ENCODE measurements at places on chromosomes 1 and 21.

DNA sequence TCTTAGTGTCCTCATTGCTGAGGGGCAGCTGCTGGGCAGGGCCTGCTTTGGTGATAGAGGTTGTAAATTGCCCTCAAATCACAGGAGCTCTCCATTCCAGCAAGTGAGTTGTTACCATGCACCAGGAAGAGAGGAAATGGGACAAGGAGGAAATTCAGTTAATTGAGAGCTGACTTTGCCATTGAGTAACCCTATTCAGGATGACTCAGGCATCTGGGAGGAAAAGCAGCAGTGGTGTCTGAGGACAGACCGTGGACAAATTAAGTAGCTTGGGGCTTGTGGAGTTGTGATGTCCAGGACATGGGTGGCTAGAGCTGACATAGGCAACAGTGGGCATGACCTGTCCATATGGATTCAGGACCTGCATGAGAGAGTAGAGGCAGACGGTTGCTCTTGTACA, 5.9 kb downstream of the ARHGEF10L start:
- DNase-seq = no peak

DNA sequence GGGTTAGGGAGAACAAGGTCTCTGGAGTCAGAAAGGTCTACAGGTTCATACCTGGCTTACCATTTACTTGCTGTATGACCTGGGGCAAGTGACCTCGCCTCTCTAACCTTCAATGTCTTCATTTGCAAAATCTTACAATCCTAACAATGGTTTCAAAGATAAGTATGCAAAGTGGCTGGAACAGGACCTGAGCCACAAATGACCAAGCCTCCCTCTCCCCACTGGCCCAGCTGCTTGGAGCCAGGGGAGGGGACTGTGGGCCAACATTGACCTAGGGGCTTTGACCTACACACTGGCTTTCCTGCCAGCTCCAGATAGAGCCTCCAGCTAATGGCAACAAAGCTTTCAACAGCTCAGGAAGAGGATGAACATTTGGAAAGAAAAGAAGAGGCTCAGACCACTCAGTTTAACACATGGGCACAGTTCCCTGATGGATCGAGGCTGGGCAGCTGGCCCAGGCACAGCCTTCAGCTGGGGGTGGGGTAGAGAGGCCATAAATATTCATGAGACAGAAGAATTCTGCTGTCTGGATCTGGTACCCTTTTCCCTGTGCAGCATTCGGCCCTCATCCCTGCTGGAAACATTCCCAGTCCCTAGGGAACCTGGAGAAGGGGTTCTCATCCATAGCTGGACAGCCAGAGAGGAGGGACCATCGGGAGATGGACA, 12.9 kb downstream of the PTAFR start:
- no peak for DNase-seq

DNA sequence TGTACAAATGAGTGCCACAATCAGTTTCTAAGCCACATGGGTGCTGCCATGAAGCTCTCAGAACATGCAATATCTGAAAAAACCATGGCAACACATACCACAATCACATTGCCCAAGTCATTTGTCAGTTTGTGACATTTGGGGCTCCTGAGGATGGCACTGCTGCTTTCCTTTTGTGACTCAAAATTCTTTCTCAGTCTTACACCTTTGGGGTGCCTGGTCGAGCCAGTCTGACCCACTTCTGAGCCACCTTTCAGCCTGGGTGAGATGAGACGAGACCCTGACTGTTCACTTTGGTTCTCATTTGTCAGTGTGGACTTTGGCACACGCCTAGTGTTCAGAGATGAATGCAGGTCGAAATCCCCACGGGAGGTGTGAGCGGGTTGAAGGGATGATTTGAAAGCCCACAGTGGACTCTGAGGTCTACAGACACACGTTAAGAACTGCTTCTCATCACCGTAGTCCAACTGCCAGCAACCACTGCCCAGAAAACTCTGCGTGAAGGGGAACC, 8.0 kb downstream of the BATF3 start:
- DNase-seq = no peak

GRCh38 chr1:196180847-196181593, 427.2 kb downstream of the KCNT2 start:
- no peak for DNase-seq

DNA sequence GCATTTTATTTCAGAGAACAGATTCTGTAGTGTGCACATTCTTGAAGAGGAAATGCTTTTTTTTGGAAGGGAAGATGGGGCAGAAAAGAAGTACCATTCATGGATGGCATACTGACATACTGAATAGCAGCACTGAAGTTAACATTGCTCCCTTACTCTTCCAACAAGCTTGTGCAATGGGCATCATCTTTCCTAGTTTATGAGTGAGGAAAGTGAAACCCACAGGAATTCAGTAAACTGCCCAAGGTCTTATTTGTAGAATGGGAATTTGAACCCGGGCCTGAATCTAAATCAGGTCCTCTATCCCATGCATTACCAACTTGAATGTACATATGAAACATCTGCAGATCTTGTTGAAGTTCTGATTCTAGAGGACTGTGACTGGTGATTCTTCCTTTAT, 215.7 kb upstream of the FGGY start:
- no peak for DNase-seq

- no peak for DNase-seq
These were observed 59.6 kb downstream of the USP24 start for GRCh38 chr1:55155522-55155921.

DNA sequence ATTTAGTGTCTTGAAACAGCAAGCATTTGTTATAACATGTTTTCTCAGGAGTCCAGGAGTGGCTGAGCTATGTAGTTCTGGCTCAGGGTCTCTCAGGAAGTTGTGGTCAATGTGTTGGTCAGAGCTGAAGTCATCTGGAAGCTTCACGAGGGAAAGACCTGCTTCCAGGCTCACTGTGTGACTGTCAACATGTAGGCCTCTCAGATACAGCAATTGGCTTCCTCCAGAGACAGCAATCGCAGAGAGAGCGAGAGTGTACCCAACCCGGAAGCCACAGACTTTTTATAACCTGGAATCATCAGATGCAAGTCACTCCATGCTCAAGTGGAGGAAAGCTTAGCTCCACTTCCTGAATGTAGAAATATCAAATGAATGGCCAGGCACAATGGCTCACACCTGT, 40.9 kb downstream of the TNFRSF9 start:
- no peak for DNase-seq

- no peak for DNase-seq
These were observed 821 bp downstream of the PHC2 start for GRCh38 chr1:33429856-33430691.

GRCh38 chr1:86455073-86455472, 13.7 kb upstream of the CLCA1 start:
- no peak for DNase-seq

DNA sequence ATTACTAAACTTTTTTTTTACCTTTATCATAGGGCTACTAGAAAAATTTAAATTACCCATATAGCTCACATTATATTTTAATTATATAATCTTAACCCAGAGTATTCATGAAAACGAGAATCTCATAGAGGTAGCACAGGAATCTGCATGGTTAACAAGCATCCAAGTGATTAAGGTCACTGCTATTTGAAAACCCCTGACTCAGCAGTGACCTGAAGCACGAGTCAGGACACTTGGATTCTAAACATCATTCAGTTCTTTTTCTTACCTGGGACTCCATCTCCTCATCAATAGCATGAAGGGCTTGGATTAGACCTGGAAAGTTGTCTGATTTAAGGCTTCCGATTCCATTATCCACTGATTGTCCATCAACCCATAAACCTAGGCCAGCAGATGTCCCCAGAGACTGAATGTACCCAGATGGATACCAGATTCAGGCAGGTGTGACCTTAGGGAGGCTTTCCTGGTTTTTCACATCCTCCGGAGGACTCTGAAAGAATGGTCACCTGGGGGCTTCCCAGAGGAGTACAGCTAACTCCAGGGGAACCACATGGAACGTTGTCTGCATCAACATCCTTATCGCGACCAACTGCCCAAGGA, 174.3 kb downstream of the SETD4 start:
- no peak for DNase-seq

- no peak for DNase-seq
These were observed 19.0 kb upstream of the VCAM1 start for GRCh38 chr1:100700586-100700985.

GRCh38 chr1:16155537-16156410, at the start of gene EPHA2:
TSS of gene EPHA2 (minus strand) at chr1:16156069. CDS start at chr1:16155932, 137 bp downstream.
- no peak for DNase-seq

GRCh38 chr1:109158433-109158832, 44.5 kb downstream of the ELAPOR1 start:
- no peak for DNase-seq

GRCh38 chr1:63882048-63882704, 108.4 kb downstream of the ROR1 start:
- DNase-seq = no peak

- no peak for DNase-seq
These were observed 16.8 kb downstream of the TNFSF4 start for GRCh38 chr1:173190101-173190936.

DNA sequence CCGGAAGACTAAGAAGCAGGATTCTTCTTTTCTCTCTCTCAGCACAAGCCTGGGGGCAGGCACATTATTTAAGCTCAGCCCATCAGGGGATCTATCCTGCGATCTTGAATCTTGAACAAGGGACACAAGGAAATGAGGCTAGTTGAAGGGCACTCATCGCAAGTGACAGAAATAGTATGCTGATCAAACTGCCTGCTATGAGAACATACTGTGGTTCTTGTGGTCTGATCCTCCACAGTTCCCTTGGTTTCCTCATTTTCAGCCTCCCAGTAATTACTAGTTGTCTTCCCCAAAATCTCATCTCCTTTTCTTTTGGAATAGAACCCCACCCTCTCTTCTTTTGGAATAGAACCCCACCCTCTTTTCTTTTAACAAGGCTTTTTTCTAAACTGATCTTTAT, 6.5 kb downstream of the ANKRD45 start:
- no peak for DNase-seq

- DNase-seq = no peak
These were observed 19.8 kb upstream of the LSS start for GRCh38 chr21:46248422-46248782.

- no peak for DNase-seq
These were observed 56.4 kb upstream of the SAMSN1 start for GRCh38 chr21:14602382-14602958.

DNA sequence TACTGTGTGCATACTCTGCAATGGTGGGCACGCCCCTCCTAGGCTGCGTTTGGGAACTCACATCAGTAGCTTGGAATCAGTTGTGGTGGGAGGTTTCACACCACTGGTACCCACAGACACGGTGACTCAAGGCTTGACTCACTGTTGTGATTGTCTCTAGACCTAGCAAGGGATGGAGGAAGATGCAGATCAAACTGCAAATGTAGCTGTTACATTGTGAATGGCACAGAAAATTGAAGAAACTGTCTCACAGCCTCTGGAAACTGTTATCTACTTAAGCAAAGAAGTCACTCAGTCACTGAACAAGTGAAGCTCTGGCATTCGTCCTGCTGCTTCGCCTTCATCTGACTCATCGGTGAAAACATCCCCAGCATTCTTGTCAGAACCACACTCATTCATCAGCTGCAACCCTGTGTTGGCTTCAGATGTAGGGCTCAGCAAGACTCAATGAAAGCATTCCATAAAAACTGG, 59.5 kb downstream of the POFUT2 start:
- DNase-seq = peak; percentile 68

GRCh38 chr1:4745560-4745959, 91.2 kb downstream of the AJAP1 start:
- no peak for DNase-seq

- DNase-seq = no peak
These were observed 226.6 kb upstream of the TMEM51 start for GRCh38 chr1:14926818-14927575.

- peak; percentile 2 for DNase-seq
These were observed at the start of gene CR1 for GRCh38 chr1:207495801-207496792. TSS of gene CR1 (plus strand) at chr1:207496157. CDS start at chr1:207496268, 111 bp downstream.

DNA sequence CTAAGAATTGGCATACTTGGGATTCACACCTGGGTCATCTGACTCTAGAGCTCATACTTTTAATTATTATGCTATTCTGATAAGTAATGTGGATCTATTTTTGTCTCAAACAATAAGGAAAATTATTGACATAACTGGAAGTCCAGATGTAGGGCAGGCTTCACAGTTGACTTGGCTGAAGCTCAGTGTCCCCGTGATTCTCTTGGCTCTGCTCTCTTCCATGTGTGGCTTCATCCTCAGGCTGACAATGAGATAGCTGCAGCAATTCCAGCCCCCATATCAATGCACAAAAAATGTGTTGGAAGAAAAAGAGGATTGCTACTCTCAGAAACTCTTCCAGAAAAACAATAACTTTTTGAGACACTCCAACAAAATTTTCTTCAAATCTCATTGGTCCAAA, 23.8 kb downstream of the HSD11B1 start:
- no peak for DNase-seq

DNA sequence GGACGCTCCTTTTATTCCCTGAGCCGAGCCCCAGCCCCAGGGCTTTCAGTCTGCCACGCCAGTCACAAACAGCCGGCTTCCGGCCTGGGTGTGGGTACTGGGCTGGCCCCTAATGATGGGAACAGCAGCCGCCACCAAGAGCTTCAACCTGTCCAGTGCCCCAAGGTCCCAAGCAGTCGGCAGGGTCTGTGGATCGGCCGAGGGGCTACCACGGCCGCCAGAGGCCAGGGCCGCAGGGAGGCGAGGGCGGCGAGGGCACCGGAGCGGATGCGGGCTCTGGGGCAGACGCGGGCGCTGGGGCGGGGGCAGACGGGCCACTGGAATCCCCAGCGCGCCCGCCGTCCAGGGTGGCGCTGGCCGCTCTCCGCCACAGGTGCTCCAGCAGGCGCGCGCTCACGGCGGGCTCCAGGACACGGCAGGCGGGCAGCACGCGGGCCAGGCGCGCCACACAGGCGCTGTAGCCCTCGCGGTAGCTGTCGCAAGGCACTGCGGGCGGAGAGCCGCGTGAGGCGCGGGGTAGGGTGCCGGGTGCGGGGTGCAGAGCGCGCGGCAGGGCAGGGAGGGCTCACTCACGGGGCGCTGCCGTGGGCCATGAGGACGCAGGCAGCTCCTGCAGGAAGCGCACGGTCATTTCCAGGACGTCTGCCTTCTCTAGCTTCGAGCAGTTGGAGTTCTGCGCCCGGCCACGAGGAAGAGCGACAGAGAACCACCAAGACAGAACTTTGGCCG, 887 bp downstream of the HES2 start:
- no peak for DNase-seq

GRCh38 chr1:17941431-17942189, 166.0 kb upstream of the IGSF21 start:
- DNase-seq = no peak

DNA sequence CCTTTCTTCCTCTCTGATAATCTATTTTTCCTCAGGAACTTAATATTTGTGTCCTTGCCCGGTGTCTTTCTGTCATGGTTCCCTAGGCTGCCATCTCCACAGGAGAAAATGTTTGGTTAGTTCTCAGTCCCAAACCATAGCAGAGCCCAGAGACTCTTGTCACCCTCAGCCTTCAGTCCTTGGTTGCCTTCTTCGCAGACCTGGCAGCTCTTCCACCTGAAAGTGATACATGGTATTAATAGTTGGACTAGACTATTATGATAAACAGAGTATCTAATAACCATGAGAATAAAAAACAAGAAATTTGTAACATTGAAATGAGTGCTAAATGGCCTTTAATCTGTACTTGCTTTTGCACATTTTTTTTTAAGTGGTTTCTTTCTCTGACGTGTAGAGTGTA, 26.5 kb downstream of the PTBP2 start:
- no peak for DNase-seq

- no peak for DNase-seq
These were observed 233.2 kb upstream of the NR5A2 start for GRCh38 chr1:199794105-199794863.

All from stimulated activated CD4-positive, alpha-beta T cell treated with anti-CD3 and anti-CD28 coated beads, Interleukin-12 subunit alpha, Interleukin-12 subunit beta, amount 100 ng/mL, for 48 hours (primary cell).